GOT3 (cell line): ENCODE measurements at places on chromosomes 2 and 18.

GRCh38 chr2:196259507-196260481 is 88.4 kb upstream of the STK17B start:
- no peak for DNase-seq

DNA sequence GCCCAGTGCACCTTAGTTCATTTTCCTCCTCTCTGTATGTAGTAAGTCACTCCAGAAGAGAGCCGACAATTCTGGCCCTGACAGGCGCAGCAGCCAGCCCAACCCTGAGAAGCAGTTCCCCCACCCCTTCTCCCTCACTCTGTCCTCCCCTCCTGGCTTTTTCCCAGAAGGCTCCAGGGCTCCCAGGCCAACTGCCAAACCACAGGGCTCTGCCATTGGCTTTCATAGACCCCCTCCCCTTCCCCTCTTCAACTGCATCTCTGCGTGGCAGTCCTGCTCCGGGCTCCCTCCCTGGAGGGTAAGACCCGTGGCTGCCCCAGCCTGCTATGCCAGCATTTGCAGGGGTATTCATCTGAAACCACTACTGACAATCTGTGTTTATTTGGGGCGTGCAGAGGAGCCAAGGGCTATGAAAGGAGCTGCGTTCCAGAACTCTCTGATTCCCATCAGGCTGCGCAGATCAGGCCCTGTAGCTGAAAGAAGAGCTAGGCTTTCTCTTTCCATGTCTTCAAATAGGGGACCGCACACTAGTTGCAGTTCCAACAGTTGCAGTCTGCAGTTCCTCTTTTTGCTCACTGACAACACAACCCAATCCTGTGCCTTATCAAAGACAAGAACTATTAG is 388.6 kb upstream of the TNP1 start:
- DNase-seq = no peak

DNA sequence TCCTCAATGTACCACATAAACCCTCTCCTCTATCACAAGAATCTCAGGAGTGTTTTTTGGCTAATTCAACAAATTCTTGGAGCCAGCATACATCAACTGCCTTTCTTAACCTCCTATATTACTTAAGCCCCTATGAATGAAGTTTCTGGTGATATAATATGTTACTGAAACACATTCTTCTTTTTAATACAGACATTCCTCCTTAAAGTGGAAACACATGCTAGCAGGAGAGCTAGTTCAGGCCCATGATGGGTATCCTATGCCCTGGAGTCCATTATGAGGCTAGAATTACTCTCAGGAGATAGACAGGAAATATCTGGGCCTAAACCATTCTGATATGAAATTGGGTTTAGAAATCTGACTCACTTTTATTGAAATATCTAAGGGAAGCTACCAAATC is 26.6 kb upstream of the RMDN2 start:
- DNase-seq = no peak

GRCh38 chr2:158996378-158996993 is 28.0 kb downstream of the TANC1 start:
- DNase-seq = no peak

GRCh38 chr2:197433780-197434438 is 919 bp downstream of the SF3B1 start:
- DNase-seq = no peak

- DNase-seq = no peak
Observed at GRCh38 chr2:85438201-85439024, 19.9 kb downstream of the SH2D6 start.

GRCh38 chr2:179262077-179262660 is 2.5 kb downstream of the SESTD1 start:
- DNase-seq = no peak

GRCh38 chr2:44778221-44778654 is 163.3 kb upstream of the SIX3 start:
- DNase-seq = no peak

DNA sequence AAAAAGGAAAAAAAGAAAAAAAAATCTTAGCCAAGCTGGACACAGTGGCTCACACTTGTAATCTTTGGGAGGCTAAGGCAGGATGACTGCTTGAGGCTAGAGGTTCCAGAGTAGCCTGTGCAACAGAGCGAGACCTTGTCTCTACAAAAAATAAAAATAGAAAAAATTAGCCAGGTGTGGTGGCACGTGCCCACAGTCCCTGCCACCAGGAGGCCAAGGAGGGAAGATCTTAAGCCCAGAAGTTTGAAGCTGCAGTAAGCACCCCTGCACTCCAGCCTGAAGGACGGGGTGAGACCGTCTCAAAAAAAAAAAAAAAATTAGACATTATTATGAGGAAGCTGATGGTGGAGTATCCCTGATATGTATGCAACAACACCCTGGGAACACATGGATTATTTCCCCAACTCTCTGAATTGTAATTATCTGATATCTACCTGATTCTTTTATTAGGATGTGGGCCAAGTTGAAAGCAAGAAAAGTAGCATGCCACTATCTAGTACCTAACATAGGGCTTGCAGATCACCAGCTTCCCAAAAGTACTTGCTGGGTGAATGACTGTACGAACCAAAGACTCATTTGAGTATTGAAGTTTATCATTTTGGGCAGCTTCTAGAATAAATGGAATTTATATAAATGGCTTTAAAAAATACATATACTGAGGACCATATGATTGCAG is 140.9 kb downstream of the TCF4 start:
- no peak for DNase-seq

DNA sequence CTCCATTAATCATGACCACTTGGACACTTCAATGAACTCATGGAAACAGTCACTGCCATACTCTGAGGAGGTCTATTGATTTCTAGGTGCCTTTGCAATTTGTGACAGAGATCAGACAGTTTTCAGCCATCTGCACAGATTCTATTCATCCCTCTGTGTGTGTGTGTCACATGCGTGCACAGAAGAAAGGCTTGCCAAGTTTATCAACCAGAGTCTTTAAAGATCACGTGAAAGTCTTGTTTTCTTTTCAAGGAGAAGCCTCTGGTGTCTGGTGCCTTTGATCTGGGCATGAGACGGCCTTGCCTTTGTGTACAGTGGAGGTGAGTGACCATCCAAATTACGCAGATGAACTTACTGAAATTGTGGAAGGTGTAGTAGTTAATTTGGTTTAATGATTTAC is 164.2 kb downstream of the VAPA start:
- no peak for DNase-seq

GRCh38 chr2:99613980-99614379 is 124.2 kb upstream of the REV1 start:
- DNase-seq = no peak

GRCh38 chr18:11570769-11571412 is 38.5 kb upstream of the SLC35G4 start:
- DNase-seq = no peak

DNA sequence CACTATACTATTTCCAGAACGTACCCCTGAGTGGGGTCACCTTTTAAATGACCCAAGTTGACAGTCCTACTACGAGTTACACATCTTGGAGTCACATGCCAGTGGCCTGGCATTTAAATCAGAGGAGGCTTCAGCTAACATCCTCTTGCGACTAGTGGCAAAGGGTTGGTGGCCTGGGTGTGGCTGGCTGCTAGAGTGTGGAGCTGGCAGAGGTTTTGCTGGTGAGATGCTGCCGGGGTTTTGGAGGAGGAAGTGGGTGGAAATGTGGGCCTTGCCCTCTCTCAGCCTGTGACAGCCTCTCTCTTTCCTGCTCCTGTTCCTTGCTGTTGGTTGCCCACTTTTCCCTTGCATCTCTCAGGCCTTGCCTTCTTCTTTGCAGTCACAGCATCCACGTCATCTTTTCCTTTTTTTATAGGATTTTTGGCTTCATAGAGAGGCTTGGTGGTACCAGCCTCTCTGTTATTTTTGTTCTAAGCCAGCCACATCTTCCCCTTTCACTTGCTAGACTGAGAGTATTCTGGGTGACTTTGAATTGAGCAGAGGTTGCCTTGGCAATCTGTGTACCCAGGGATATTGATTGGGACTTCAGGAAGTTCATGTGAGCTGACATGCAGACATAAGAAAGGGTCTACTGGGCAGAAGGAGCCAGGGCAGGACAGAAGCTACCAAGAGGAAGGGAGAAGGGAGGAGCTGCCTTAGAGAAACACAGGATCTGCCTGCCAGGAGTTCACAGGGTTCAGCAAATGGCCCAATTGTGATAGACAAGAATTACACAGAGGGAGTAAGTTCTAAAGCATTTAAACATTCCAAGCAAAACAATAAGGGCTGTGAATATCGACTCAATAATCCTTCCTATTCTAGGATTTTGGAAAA is 55.4 kb downstream of the CDC42EP3 start:
- no peak for DNase-seq

DNA sequence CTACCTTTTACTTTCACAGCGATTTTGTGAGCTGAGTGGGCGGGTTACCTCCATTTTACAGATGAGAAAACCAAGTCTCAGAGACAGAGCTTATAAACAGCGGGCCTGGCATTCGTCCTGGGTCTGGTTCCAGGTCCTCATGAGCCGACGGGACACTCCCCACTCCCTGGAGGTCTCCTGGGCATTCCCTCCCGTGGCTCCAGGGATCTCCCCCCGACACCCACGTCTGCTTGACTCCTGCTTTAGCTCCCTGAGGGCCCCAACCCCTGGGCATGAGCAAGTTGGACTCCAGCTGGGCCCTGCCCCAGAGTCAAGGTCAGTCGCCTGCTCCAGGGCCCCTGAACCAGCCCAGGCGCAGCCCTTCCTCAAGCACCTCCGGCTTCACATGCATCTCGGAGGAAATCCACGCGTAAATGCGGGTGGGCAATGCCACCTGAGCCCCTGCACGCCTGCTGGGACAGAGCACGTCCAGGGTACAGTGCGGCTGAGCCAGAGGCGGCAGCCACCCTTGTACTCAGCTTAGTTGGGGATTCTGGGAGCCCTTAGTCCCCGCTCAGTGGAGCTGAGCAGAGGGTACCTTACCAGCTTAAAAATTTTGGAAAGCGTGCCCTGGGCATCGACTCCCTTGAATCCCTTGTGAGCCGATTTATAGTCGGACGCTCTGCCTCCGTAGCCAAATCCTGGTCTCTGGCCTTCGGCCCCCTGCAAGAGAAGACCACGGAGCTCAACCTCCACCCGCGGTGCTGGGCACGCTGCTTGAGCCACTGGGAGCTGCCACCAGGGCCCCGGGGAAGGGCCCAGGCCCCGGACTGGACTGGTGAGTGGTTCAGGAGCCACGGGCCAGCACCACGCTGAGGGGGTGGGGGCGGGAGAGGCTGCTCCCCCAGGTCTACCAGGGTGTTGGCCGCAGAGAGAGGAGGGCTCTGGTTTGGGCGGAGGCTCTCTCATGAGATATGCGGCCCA is 148.1 kb downstream of the MBP start:
- no peak for DNase-seq
